CD4-positive, alpha-beta T cell treated with Interferon gamma for 1 hour (primary cell): ENCODE measurements at places on chromosomes 5 and 9.

DNA sequence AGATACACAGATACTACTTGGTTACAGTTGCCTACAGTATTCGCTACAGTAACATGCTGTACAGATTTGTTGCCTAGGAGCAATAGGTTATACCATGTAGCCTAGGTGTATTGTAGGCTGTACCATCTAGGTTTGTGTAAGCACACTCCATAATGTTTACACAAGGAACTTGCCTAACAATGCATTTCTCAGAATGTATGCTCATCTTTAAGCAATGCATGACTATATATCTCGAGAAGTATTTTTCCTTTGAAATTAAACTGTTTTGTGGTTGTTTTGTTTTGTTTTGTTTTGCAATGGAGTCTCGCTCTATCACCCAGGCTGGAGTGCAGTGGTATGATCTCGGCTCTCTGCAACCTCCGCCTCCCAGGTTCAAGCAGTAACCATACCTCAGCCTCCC, 25.3 kb downstream of the LRRC70 start:
- no peak for DNase-seq

DNA sequence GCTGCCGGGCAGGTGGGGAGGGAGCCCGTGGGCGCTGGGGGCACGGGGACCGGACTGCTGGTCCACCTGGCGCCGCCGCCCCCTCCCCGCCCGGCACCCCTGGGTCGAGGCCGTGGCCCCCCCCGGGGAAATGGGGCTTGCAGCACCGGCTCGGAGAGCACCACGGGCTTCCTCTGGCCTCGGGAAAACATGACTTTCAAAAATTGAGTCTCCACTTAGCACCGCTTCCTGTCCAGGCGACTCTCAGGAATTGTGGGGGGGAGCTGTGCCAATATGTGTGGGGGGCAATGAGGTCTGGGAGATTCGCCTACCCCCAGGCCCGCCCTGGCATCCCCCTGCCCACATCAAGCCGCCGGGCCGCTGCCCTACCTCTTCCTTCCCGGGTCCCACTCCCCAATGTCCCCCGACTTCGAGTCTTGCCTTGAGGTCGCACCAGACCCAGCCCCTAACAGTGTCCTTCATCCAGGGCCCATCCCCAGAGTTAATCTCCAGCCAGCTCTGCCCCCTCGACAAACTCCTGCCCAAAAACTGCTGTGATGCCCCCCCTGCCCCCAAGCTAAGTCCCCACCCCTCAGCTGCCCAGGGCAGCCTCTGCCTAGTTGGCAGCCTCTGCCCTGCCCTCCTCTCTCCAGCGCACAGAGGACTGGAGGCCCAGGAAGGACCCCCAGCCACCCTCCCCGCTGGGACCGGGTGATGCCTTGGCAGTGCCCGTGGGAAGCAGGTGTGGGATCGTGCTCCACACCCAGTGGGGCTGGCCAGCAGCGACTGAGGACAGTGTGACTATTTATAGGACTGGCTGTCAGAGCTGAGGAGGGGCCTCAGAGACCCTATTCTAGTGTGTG, 3.9 kb downstream of the EGFL7 start:
- no peak for DNase-seq

DNA sequence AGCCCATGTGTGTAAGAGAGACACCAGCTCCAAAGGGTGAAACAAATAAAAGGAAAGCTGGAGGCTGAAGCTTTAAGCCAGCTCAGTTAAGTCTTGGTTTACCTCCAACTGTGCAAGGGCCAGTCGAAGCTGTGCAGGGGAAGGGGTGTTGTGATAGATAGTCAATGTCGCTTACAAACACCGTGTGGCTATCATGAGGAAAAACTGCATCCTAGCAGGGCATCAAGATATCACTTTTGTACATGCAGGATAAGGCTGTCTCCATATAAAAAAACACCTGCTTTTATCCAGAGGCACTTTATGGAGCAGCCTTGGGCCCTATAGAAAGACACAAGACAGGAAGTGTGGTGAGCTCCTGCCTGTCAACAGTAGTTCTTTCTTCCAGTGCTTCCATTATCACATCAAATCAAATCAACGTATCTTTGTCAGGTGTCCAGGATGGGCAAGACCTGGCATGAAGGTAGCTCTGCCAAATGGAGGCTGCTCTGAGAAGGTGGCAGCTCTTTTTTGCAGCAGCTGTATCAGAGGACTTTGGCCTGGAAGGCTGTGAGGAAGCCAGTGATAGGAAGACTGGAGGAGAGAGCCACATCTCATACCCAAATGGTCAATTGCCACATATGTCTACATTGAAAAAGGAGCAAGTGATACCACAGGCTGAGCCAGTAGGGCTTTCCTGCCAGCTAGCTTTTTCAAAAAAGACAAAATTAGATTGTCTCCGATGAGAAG, 29.3 kb upstream of the SELENOP start:
- DNase-seq, result no peak

- DNase-seq, result no peak
Observed at GRCh38 chr5:61277190-61277589, 54.9 kb upstream of the ZSWIM6 start.

- no peak for DNase-seq
Observed at GRCh38 chr9:100011062-100011681, 87.6 kb downstream of the ERP44 start.

DNA sequence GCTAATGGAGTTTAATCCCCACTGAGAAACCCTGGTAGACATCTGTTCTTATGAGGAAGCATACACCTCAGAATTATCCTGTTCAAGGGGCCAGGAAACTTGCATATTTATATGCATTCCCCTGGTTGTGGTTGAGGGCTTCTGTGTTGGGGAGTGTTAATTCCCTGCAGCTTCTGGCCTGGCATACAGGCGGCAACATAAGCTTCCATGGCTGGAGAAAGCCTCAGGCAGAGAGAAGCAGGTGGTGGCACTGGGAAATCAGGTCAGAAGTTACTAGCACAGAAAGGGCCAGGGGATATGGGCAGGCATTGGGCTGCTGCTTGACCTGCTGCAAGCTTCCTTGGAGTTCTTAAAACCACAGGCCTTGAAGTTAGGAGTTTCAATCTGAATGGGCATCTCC, 166.1 kb upstream of the SEMA6A start:
- DNase-seq, result no peak

DNA sequence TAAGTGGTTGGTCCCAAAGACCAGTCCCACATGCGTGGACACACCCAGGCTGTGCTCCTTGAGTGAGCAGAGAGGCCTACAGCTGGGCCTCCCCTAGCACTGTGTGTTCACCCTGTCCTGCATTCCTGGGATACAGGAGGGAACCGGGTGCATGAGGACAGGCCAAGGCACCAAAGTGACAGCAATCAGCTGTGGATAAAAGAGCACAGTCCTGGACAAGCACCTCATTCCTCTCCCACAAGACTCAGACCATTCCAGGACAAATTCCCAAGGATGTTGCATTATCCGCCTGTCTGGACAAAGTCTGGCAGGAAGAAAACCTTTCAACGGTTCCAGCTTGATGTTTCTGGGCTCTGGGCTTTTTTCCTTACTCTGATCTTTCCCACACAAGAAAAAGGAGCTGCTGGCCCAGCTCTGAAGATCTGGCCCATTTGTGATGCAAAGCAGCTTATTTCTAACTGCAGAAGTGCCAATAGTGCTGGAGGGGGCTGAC, 273.2 kb downstream of the ENC1 start:
- DNase-seq, result no peak

GRCh38 chr5:163339148-163339547, 98.2 kb upstream of the CCNG1 start:
- DNase-seq, result no peak

- peak; percentile 41 for DNase-seq
Observed at GRCh38 chr5:176542596-176543427, 5.6 kb upstream of the RNF44 start.

DNA sequence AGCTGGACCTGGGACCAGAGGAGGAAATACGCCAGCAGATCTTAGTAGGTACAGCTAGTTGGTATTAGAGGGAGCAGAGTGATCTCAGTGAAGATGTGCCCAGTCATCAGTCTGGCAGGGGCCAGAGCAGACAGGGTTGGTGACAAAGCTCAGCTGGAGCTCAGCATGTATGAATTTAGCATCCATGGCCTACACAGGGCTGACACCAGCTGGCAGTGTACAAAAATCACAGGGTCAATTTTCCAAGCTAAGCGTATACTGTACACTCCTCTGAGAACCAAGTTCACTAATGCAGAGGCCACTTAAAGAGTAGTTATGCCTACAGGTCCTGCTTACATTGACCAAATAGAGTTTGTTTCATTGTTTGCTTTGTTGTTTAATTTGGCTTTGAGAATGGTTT, 146.6 kb downstream of the SLC24A2 start:
- no peak for DNase-seq

GRCh38 chr9:84151640-84152039, 171.0 kb downstream of the RMI1 start:
- no peak for DNase-seq

DNA sequence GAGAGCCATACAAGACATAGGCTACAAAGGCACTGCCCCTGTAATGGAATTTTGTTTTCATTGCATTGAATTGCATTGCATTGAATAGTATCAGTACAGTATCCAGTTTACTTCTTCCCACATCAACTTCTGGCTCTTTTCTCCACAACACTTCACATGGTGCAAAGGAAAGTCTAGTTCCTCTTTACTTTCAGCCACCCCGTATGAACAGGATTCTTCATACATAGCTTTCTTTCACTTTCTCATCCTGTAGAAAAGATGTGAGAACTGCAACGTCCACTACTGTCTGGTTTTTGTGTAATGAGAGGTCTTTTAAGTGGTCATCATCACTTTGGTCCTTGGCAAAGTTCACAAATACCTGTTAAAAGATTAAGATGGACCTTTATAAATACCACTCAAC, 20.2 kb downstream of the NIPSNAP3B start:
- no peak for DNase-seq

GRCh38 chr5:140207250-140207964, 32.4 kb downstream of the CYSTM1 start:
- DNase-seq, result no peak

GRCh38 chr5:119363936-119364335, 8.1 kb downstream of the TNFAIP8 start:
- no peak for DNase-seq

DNA sequence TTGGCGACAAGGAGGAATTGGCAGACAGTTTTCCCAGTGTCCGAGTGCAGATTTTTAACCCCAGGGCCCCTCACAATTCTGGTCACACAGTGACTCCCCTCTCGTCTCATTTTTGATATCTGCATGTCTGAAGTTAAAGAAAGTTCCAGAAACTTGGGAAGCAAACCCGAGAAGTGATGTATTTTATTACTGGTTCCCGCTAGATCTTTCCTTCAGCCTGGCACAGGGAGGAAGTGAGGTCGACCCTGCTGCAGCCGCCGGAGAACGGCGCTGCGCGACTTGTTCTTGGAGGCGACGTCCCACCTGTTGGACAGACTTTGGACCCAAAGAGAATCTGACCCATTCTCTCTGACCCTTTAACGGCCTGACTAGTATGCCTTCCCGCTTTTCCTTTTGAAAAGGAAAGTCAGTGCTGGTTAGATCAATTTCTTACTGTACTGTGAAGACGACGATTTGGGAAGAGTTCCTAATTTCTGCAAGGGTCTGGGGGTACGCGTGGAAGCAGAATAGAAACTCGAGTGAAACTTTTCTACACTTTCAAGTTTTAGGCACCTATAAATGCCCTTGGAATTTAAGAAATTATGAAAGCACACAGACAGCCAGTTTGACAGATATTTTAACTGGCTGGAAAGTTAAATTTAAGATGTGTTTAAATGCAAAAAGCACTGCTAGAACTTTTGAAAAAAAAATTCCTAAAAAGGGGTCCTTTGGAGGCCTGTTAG, 744 bp downstream of the OTULIN start:
- DNase-seq, result no peak

DNA sequence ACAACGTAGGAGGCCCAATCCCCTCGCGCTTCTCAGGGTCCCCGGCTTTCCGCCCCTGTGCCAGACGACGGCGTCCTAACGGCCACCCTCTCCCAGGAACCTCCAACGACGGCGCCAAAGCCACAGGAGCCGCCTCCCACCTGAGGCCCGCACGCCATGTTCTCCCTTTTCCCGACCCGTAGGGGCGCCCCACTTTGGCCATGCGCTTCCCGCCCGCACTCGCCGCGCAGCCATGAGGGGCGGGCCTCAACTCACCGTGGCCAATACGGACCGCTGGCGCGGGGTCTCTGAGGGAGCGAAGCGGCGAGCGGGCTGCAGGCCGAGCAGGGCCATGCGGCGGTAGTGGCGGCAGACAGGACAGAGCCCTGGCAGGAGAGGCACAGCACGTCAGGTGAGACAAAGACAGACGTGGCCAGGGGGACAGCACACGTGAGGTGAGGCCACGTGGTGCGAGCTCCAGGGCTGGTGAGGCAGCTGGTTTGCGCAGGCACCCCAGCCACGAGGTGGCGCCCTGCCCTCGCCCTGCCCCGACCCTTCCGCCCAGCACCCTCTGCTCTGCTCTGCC, 1005.5 kb upstream of the PTPRD start:
- DNase-seq, result no peak

- no peak for DNase-seq
Observed at GRCh38 chr5:102278231-102278630, 17.9 kb downstream of the SLCO4C1 start.

GRCh38 chr5:93891491-93892480, 150.4 kb upstream of the POU5F2 start:
- DNase-seq, result no peak

DNA sequence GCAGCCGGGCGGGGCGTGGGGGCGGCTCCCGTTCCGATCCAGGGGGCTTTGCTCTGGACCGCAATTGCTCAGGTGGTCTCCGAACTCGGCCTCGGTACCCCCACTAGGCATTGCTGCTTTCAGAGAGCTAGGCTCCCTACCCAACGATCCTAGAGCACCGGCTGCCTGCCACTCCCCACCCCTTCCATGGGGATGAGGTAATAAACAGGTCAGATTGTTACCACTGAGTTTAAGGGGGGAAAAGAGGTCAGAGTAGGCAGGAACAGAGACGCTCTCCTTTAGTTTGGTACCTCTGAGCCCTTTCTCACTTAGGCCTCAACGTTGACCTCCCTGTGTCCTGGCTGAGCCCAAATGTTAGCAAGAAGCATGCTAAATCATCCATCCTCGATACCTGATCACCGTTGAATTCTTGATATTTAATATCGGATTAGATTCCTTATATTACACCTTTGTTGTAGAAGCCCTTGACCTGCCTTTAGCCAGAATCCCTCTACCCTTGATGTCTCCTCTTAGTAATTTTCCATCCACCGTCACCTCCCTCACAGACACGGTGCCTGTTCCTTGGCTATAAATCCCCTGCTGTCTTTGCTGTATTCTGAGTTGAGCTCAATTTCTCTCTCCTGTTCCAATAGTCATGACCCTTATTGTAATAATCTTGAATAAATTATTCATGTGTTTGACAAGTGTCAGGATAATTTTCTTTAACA, 588 bp upstream of the PLPP1 start:
- DNase-seq, result no peak
